ENCODE measurements at places on chromosomes 13 and 19.

- H3K27ac ChIP-seq = peak overlapping the region; percentile 22
- no peak for DNase-seq
- no peak overlapping the region for H3K4me3 ChIP-seq
- H3K27me3 ChIP-seq = no peaks in the 10 kb centered on the region
- H3K4me1 ChIP-seq = peaks cover 32% of the 10 kb centered on the region
- peaks cover 39% of the 10 kb centered on the region for H3K36me3 ChIP-seq
Observed at GRCh38 chr13:99347911-99348451, 40.8 kb upstream of the GPR183 start.

- H3K27ac ChIP-seq = no peak overlapping the region
- H3K36me3 ChIP-seq = no peaks in the 10 kb centered on the region
- DNase-seq = no peak
- H3K4me1 ChIP-seq = peaks cover 2% of the 10 kb centered on the region
Observed at GRCh38 chr13:29861694-29862110, 11.3 kb upstream of the UBL3 start.

- no peaks in the 10 kb centered on the region for H3K4me1 ChIP-seq
- peaks cover 3% of the 10 kb centered on the region for H3K36me3 ChIP-seq
- no peak overlapping the region for H3K27ac ChIP-seq
- no peak overlapping the region for H3K4me3 ChIP-seq
- DNase-seq = no peak
- H3K27me3 ChIP-seq = no peaks in the 10 kb centered on the region
Observed at GRCh38 chr19:27746691-27747380, 1466.1 kb downstream of the UQCRFS1 start.

- H3K27ac ChIP-seq = no peak within 1 kb of the TSS
- no peak for DNase-seq
- H3K27me3 ChIP-seq = peaks cover 8% of the 10 kb centered on the region
- peaks cover 5% of the 10 kb centered on the region for H3K4me1 ChIP-seq
Observed at GRCh38 chr19:42069619-42070351, at the start of gene GRIK5. GRIK5 (minus strand) TSS chr19:42070206; CDS start chr19:42065770, 4,436 bp downstream.

- no peak for DNase-seq
- H3K36me3 ChIP-seq = peaks cover 47% of the 10 kb centered on the region
- peak overlapping the region; percentile 37 for H3K27ac ChIP-seq
- peak overlapping the region; percentile 20 for H3K4me3 ChIP-seq
- no peaks in the 10 kb centered on the region for H3K27me3 ChIP-seq
Observed at GRCh38 chr13:99282264-99283231, 24.4 kb upstream of the GPR18 start.

- H3K27me3 ChIP-seq = peaks cover 23% of the 10 kb centered on the region
- no peak overlapping the region for H3K27ac ChIP-seq
- H3K4me1 ChIP-seq = peaks cover 5% of the 10 kb centered on the region
- no peaks in the 10 kb centered on the region for H3K36me3 ChIP-seq
Observed at GRCh38 chr13:23655321-23655720, 85.1 kb downstream of the TNFRSF19 start.

GRCh38 chr13:75689686-75690085 is 53.6 kb downstream of the LMO7 start:
- no peak overlapping the region for H3K4me3 ChIP-seq
- no peaks in the 10 kb centered on the region for H3K4me1 ChIP-seq
- no peaks in the 10 kb centered on the region for H3K36me3 ChIP-seq
- DNase-seq = no peak

DNA sequence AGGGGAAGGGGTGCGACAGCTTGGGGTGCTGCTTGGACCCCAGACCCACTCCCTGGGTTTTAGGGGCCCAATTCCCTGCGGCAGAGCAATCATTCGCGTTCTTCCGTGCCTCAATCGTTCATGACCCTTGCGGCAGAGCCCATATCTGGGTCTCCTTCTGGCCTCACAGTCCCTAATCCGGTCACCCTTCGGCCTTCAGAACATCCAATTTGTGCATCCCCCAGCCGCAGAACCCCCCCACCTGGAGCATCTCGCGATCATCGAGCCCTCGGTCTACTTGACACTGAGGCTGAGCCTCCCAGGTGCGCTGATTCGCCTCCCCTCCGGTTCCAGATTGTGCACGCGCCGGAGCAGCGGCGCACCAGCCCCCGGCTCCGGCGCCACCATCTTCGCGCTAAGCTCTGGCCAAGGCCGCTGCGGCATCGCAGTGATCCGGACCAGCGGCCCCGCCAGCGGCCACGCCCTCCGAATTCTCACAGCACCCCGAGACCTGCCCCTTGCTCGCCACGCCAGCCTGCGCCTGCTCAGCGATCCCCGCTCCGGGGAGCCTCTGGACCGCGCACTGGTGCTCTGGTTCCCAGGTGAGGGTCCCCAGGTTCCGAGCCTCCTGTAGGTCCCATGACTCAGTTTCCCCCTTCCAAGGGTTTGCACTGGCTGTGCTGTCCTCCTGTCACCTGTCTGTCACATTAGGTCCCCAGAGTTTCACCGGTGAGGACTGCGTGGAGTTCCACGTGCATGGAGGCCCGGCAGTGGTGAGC is 501 bp downstream of the GTPBP3 start:
- DNase-seq = peak; percentile 67
- peaks cover 24% of the 10 kb centered on the region for H3K4me1 ChIP-seq
- peak overlapping the region; percentile 96 for H3K27ac ChIP-seq
- peaks cover 2% of the 10 kb centered on the region for H3K36me3 ChIP-seq
- H3K27me3 ChIP-seq = no peaks in the 10 kb centered on the region
- H3K4me3 ChIP-seq = peak overlapping the region; percentile 91

DNA sequence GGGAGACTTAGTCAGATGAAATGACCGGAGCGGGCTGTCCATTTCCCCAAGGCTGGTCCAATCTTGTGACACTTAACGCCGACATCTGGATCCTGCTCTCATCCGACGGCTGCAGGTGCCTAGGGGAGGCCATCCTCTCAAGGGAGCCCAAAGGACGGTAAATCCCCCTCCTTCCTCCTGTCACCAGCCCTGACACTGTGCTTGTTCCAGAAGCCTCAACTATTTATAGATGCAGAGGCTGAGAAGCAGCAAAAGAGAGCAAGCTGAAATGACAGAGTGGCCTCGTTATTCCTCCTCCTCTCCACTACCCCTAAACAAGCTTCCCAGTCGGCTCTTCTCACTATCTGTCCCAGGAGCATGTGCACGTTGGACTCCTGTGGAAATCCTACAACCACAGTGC is 533.7 kb downstream of the LIG4 start:
- H3K4me1 ChIP-seq = no peaks in the 10 kb centered on the region
- no peak overlapping the region for H3K27ac ChIP-seq
- no peaks in the 10 kb centered on the region for H3K36me3 ChIP-seq
- H3K27me3 ChIP-seq = no peaks in the 10 kb centered on the region
- DNase-seq = no peak
- H3K4me3 ChIP-seq = no peak overlapping the region

DNA sequence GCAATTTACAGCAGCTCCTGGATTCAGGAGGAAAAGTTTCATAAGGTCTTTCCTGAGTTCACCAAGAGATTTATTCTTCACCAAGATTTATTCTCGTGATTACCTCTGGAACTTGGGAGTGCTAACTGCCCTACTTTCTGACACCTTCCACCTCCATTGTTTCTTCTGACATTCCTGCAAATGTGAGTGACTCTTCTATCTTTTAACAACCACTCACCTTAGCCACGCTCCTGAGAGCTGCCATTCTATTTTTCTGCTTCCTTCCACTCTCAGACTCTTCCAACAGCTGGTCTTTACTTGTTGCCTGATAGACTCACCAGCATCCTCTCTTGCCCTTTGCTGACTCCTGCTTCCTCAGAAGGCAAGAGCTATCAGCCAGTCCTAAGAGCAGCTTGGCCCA is 11.5 kb upstream of the CBY2 start:
- H3K4me1 ChIP-seq = no peaks in the 10 kb centered on the region
- peaks cover 3% of the 10 kb centered on the region for H3K27me3 ChIP-seq
- DNase-seq = no peak
- H3K27ac ChIP-seq = no peak overlapping the region
- H3K4me3 ChIP-seq = no peak overlapping the region
- H3K36me3 ChIP-seq = no peaks in the 10 kb centered on the region

DNA sequence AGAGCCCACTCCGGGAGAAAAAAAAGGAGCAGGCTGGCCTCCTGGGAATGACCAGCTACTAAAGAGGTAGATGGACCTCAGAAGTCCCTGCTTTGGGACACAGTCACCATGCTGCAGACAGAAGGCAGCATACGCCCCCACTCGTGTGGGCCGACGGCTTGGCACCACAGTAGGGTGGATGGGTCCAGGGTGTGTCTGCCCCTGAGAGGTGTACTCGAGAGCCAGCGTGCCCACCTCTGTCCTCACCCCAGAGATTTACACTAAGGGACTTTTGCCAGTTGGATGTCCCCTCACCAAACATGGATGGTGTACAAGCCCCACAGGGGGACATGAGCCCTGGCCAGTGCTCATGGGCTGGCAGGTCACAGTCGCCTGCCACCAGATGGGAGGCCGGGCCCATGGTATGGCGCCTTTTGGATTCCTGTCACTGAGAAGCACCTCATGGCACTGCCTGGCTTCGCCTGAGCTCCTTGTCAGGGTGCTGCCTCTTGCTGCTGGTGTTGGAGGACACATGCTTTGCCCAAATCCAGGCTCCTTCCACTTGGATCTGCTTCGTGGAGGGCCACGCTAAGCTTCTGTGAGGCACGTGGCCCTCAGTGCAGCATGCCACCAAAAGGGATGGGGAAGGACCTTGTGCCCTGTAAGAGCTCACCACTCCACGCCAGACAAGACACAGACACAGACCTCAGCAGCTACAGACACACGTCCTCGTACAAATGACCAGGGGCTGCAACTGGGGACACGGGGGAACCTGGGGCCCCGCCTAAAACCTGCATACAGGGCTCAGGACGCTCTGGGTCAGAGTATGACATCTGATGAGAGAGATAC is 13.3 kb upstream of the EPHX3 start:
- no peak for DNase-seq
- H3K4me1 ChIP-seq = no peaks in the 10 kb centered on the region
- H3K4me3 ChIP-seq = no peak overlapping the region
- H3K27me3 ChIP-seq = no peaks in the 10 kb centered on the region
- no peak overlapping the region for H3K27ac ChIP-seq
- H3K36me3 ChIP-seq = peaks cover 11% of the 10 kb centered on the region

GRCh38 chr19:12289790-12290065 is 5.0 kb downstream of the ZNF44 start:
- H3K4me3 ChIP-seq = peak overlapping the region; percentile 78
- DNase-seq = no peak
- peaks cover 58% of the 10 kb centered on the region for H3K36me3 ChIP-seq
- H3K4me1 ChIP-seq = peaks cover 28% of the 10 kb centered on the region

GRCh38 chr13:62684359-62684758 is 1268.7 kb upstream of the PCDH20 start:
- H3K4me1 ChIP-seq = no peaks in the 10 kb centered on the region
- H3K36me3 ChIP-seq = no peaks in the 10 kb centered on the region
- no peak overlapping the region for H3K27ac ChIP-seq
- no peak overlapping the region for H3K4me3 ChIP-seq
- no peaks in the 10 kb centered on the region for H3K27me3 ChIP-seq
- DNase-seq = no peak

GRCh38 chr19:29833614-29834261 is 21.9 kb downstream of the CCNE1 start:
- H3K27ac ChIP-seq = no peak overlapping the region
- H3K36me3 ChIP-seq = no peaks in the 10 kb centered on the region
- DNase-seq = no peak
- H3K4me1 ChIP-seq = peaks cover 41% of the 10 kb centered on the region
- H3K27me3 ChIP-seq = no peaks in the 10 kb centered on the region
- no peak overlapping the region for H3K4me3 ChIP-seq

DNA sequence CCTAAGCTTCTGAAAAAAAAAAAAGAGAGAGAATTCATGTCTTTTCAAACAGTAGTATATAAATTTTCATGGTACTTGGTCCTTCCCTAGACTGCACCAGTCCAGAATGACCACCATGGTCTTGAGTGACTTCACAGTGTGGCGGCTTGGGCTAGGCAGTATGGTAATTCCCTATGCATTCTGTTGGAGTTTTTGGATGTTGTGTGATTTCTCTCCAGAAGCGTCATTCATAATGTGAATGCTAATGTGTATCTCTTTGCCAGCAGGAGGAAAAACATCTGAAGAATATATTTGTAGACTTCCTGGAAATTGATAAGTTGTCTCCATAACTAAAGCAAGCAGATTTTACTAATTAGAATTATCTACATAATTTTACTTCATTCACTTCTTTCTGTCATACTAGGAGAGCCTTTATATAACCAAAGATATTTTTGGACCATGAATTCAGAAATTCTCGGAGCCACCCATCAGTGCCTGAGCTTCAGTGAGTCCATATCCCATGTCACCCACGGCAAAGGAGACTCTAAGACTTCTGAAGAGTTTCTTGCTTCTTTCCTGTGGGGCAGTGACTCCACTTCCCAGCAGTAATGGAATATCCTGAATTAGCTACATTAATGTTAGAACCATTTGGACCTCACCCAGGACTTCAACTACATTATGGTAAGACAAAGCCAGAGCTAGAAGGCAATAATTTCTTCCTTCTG is 8.4 kb downstream of the STARD13 start:
- H3K4me3 ChIP-seq = no peak overlapping the region
- no peak overlapping the region for H3K27ac ChIP-seq
- H3K27me3 ChIP-seq = peaks cover 6% of the 10 kb centered on the region
- no peak for DNase-seq
- H3K4me1 ChIP-seq = no peaks in the 10 kb centered on the region

- no peak overlapping the region for H3K4me3 ChIP-seq
- H3K27me3 ChIP-seq = no peaks in the 10 kb centered on the region
- no peak for DNase-seq
- peaks cover 24% of the 10 kb centered on the region for H3K4me1 ChIP-seq
- H3K27ac ChIP-seq = peak overlapping the region; percentile 21
Observed at GRCh38 chr19:2046046-2046907, 4.8 kb downstream of the MKNK2 start.

- peaks cover 13% of the 10 kb centered on the region for H3K36me3 ChIP-seq
- no peak for DNase-seq
- no peak overlapping the region for H3K4me3 ChIP-seq
- H3K4me1 ChIP-seq = peaks cover 1% of the 10 kb centered on the region
Observed at GRCh38 chr13:73903561-73903960, 230.6 kb downstream of the KLF12 start.

DNA sequence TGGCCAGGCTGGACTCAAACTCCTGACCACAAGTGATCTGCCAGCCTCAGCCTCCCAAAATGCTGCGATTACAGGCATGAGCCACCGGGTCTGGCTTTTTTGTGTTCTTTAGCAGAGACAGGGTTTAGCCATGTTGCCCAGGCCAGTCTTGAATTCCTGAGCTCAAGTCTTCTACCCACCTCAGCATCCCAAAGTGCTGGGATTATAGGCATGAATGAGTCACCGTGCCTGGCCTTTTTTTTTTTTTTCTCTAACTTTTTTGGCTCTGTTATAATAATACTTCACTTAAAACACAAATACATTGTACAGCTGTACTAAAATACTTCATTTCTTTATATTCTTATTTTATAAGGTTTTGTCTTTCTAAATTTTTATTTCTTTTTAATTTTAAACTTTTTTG is 599.5 kb upstream of the PCDH9 start:
- no peaks in the 10 kb centered on the region for H3K36me3 ChIP-seq
- H3K27ac ChIP-seq = no peak overlapping the region
- H3K4me1 ChIP-seq = no peaks in the 10 kb centered on the region
- no peak overlapping the region for H3K4me3 ChIP-seq
